ENCODE measurements at places on chromosomes 4 and X.
A peak's percentile ranks its signal among the peaks of the same experiment; 100 is the strongest.

- DNase-seq, result no peak
Observed at GRCh38 chr4:105361053-105361452, 112.8 kb downstream of the PPA2 start.

DNA sequence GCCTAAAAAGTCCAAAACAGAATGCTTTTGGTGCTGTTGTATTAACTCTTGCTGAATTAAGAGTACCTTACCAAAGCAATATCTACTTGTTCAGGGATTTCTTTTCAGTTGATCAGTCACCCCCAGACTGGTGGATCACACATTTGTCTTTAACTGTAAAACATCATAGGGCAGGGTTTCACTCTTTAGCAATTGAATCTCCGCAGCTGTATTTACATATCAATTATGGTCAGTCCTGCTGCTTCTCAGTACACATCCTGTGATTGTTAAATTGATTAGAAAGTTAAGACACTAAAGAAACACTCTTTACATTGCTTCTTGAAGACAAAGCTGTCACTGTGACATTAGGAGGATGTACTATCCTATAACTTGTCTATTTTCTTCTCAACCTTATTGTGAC is 277.1 kb upstream of the ADGRL3 start:
- no peak for DNase-seq

DNA sequence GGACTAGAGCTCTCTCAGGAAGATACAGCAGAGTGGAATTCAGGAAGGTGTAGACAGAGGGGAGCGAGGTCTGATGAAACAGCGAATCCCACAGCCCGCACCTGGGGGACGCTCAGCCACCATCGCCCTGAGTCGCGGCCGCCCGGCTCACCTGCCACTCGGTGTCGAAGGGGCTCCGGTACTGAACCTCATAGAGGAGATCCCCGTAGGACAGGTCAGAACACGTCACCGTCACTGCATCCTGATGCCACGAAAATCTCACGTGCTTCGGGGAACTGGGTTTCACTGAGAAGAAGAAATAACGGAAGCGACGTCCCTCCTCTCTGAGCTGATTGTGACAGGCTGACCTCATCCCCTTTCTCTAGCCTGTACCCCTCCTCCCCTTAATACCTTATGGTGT is 10.2 kb downstream of the CRLF2 start:
- no peak for DNase-seq

DNA sequence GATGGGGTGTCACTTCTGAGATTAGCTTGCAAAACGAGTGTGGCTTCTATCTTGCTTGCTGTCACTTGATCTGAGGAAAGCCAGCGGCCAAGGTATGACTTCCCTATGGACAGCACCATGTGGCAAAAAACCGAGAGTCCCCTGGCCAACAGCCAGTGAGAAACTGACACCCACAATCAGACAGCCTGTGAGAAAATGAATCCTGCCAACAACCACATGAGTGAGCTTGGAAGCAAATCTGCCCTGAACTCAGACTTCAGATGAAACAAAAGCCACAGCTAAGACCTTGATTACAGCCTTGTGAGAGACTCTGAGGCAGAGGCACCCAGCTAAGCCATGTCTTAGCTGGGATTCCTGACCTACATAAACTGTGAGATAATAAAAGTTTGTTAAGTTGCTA is 45.5 kb downstream of the PPP1R2C start:
- DNase-seq, result no peak

- no peak for DNase-seq
Observed at GRCh38 chr4:36241771-36242170, 2.5 kb downstream of the ARAP2 start.

DNA sequence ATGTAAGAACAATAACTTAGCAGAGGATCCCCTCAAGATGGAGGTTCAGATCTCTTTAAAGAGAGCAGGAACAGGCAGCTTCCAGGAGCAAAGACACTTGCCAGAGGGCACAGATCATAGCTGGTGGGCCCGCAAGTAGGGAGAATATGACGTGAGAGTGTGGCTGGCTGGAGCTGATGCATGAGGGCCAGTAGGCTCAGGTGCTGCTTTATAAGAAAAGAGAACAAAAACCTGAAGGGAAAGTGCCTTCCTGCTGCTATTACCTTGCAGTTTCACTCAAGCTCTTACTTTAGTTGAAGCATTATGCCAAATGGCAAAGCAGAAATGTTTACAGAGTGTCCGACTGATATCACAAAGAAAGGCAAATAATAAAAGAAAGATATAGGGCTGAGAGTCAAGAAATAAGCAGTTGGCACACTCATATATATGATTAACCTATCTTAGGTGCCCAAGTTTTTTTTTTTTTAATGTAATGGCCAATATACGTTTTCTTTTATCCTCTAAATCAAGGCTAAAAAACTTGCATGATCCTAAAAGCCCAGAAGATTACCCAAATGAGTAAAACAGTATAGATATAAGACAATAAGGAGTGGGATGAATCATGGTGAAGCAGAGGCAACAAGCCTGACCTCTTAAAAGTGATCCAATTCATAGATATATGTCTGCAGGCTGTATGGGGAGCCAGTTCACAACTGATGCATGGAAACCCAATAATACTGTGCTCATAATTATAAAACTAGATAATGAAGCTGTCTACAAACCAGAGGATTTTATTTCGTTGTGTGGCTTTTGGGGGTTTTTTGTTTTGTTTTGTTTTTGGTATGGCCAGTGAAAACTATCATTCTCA is 12.6 kb downstream of the NR0B1 start:
- no peak for DNase-seq

DNA sequence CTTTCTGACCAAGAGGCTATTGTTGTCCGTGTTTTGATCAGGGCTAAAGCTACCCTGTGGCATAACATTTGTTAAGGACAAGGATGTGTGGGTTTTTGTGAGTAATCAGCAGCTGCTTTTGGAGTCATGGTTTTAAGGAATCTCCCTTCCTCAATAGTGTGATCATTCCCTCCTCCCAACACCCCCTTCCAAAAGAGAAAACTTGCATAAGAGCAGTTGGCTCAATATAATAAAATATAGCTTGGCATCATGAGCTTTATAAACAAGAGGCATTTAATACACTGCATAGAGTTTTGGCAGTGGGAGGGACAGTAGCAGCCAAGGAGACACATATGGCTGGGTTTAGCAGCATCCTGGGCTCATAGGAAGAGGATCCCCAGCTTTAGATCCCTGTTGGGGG is 84.7 kb downstream of the NHS start:
- DNase-seq, result no peak

- DNase-seq, result no peak
Observed at GRCh38 chr4:95580226-95580625, 31.5 kb upstream of the UNC5C start.

- no peak for DNase-seq
Observed at GRCh38 chr4:23023121-23023520, 330.4 kb downstream of the GBA3 start.

- DNase-seq, result no peak
Observed at GRCh38 chr4:25437926-25438325, 60.9 kb downstream of the ANAPC4 start.

GRCh38 chr4:169059306-169060211 is 49.5 kb upstream of the CBR4 start:
- DNase-seq, result peak; percentile 49

DNA sequence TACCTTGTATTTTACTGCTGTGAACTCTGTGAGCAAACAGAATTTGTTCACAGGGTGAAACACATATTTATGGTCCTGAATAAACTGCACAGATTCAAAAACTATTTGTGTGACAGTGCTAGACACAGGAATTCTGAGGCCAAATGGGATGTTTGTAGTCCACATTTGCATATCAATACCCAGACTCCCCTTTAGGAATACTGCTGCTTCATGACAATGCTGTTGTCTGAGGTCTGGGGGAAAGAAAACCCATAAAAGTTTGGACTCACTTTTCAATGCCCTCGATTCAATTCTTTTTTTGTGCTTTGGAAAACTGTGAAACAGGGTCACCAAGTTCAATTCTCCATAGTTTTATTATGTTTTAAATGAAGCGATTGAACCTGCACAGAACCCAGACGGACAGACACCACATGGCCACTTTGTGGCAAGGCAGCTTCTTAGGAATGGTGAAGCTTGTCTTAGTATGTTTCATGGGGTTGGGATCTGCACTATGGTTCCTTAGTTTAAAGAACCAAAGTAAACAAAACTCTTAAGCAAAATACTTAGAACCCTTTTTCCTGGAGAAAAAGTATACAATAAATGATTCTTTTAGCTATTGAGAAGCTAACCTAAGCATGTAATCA is 92.3 kb upstream of the MAD2L1 start:
- DNase-seq, result no peak

Measured in caudate nucleus (tissue), 63 donors.